ENCODE measurements at places on chromosomes 5 and 9. TPM values are rescaled to one million over a fixed set of nuclear protein-coding genes. Genes with fewer than 3 reads are reported as not detected.

GRCh38 chr9:118262191-118262590 lies 558.0 kb downstream of the TLR4 start:
- no peaks in the 10 kb centered on the region for H3K27me3 ChIP-seq
- no peaks in the 10 kb centered on the region for H3K4me1 ChIP-seq
- H3K27ac ChIP-seq = no peak overlapping the region
- H3K4me3 ChIP-seq = no peak overlapping the region

- H3K4me3 ChIP-seq = no peak overlapping the region
- no peak overlapping the region for H3K27ac ChIP-seq
- H3K36me3 ChIP-seq = no peaks in the 10 kb centered on the region
- no peak for DNase-seq
Observed at GRCh38 chr5:59745415-59745863, 148.1 kb downstream of the PDE4D start.

DNA sequence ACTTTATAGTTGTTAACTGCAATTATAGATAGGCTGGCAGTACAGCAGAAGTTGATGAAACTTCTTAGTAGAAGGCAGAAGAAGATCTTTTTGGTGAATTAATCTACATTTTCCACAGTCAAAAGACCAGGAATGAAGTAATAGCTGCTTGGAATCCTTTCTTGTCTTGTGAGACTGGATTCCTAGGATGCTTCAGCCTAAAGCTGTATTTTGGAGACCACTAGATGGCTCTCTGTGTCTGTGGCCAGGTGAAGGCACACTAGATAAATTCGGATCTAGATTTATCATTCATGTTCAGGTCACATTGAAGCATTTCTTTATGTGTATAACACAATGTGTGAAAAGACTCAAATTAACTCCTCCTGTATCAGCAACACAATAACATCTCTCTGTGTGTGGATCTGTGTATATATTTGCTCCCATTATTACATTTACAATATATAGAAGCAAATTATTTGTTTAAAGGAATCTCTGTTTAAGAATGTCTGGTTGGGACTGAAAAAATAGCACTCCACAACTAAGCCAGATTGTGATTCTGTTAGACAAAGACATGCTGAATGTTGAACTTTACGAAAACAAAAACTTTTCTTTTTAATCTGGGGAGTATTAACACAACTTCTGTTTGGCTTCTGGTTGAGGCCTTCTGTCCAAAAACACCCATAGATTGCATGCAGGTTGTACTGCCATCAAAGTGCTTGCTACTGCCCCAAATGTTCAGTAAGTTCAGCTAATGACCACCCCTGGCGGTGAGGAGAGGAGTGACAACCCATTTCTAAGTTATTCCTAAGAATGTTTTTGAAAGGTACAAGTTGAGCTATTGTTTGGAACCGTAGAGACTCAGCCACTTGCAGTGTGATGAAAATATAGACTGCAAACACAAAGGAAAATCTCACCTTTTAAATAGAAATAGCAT lies 10.6 kb downstream of the GRIN3A start:
- H3K27ac ChIP-seq = no peak overlapping the region
- peaks cover 10% of the 10 kb centered on the region for H3K27me3 ChIP-seq
- H3K36me3 ChIP-seq = no peaks in the 10 kb centered on the region
- H3K4me1 ChIP-seq = no peaks in the 10 kb centered on the region
- H3K4me3 ChIP-seq = no peak overlapping the region

DNA sequence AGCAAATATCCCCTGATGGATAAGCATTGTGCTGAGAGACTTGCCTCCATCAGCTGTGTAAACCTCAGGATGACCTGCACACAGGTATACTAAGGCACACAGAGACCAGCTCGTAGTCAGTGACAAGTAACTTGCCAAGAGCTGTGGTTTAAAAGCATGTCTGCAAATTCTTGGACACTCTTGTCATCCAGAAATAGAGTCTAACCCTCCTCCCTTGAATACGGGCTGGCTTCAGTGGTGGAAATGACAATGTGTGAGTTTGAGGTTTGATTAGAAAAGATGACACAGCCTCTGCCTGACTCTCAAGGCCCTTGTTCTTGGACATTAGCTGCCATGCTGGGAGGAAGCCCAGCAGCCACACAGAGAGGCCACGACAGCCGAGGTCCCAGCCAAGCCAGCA lies 114.4 kb downstream of the GADD45G start:
- H3K27ac ChIP-seq = no peak overlapping the region
- H3K4me3 ChIP-seq = no peak overlapping the region
- peaks cover 14% of the 10 kb centered on the region for H3K4me1 ChIP-seq
- H3K27me3 ChIP-seq = no peaks in the 10 kb centered on the region

GRCh38 chr9:98583417-98583816 lies 125.3 kb downstream of the GABBR2 start:
- H3K27me3 ChIP-seq = peaks cover 10% of the 10 kb centered on the region
- H3K27ac ChIP-seq = no peak overlapping the region
- DNase-seq = no peak
- no peaks in the 10 kb centered on the region for H3K4me1 ChIP-seq

TEK gene
- not detected for total RNA-seq

- no peak overlapping the region for H3K27ac ChIP-seq
- H3K4me1 ChIP-seq = peaks cover 8% of the 10 kb centered on the region
- H3K4me3 ChIP-seq = no peak overlapping the region
- peaks cover 17% of the 10 kb centered on the region for H3K27me3 ChIP-seq
- no peak for DNase-seq
Observed at GRCh38 chr5:157665467-157666070, 5.8 kb upstream of the C5orf52 start.

DNA sequence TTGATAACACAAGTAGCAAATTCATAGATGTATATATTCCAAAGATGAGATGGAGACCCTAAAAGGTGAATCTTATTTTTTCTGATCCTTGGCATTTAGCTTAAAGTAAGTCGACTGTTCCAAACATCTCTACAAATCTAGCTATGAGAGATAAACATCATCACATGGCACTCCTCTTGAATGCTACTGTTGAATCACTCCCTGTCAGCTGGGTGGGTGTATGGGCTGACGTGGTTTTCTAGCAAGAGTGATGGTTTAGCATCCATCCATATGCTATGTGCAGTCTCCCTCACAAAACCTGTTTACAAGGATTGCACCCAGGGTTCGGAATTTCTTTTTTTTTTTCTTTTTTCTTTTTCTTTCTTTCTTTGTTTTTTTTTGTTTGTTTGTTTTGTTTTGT lies 13.8 kb downstream of the ACO1 start:
- no peaks in the 10 kb centered on the region for H3K36me3 ChIP-seq
- DNase-seq = no peak
- no peaks in the 10 kb centered on the region for H3K4me1 ChIP-seq
- no peaks in the 10 kb centered on the region for H3K27me3 ChIP-seq

ARHGEF28 gene
- total RNA-seq = not detected

- peaks cover 18% of the 10 kb centered on the region for H3K27me3 ChIP-seq
- no peaks in the 10 kb centered on the region for H3K4me1 ChIP-seq
- no peak overlapping the region for H3K27ac ChIP-seq
- no peak overlapping the region for H3K4me3 ChIP-seq
Observed at GRCh38 chr5:90359073-90359920, 50.3 kb downstream of the CETN3 start.

KIAA1958 gene
- total RNA-seq = 7.6 TPM

DNA sequence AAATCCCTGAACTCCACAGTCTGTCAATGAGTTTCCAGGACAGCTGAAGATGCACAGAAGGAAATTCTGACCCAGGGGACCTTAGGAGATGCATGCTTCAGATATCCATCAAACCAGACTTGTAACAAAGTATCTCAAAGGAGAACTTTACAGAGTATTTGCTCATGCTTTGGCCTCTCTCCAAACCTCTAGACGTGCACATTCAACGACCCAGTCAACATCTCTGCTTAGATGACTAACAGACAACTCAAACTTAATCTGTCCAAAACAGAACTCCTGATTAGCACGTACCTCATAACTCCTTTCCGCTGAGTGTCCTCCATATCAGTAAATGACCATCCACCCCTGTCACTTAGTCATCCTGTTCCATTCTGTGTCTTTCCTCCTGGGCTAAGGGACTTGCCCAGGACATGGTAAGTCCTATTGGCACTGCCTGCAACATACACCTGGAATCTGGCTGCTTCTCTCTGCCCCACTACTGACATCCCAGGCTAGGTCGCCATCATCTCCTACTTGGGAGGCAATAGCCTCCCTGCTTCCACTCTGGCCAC lies 107.4 kb downstream of the LMNB1 start:
- H3K27me3 ChIP-seq = no peaks in the 10 kb centered on the region
- no peaks in the 10 kb centered on the region for H3K4me1 ChIP-seq
- H3K4me3 ChIP-seq = no peak overlapping the region

DNA sequence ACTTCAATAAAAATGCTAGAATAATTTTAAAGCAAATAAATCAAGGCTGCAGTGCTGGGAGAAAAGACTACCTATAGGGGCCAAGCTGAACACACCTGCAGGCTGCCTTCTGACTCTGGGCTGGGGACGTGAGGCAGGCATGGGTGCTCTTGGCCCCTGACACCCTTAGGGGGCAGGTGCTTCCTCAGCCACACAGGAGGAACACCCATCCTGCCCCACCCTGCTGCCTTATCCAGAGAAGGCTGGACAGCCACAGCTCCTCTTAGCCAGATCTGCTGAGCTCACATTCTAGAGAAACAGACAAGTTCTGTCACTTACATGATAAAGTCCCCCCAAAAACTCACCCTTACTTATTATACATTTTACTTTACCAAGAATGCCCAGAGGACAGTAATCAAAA lies 6.6 kb upstream of the LMX1B start:
- no peak overlapping the region for H3K27ac ChIP-seq
- H3K36me3 ChIP-seq = no peaks in the 10 kb centered on the region
- H3K27me3 ChIP-seq = peaks cover 54% of the 10 kb centered on the region
- no peak overlapping the region for H3K4me3 ChIP-seq

GRCh38 chr9:37251452-37251851 lies 131.1 kb downstream of the ZCCHC7 start:
- no peak overlapping the region for H3K4me3 ChIP-seq
- no peak for DNase-seq
- H3K36me3 ChIP-seq = peaks cover 40% of the 10 kb centered on the region
- H3K27me3 ChIP-seq = no peaks in the 10 kb centered on the region

- H3K4me1 ChIP-seq = peaks cover 13% of the 10 kb centered on the region
- no peak overlapping the region for H3K4me3 ChIP-seq
- H3K36me3 ChIP-seq = no peaks in the 10 kb centered on the region
- H3K27ac ChIP-seq = no peak overlapping the region
- peaks cover 16% of the 10 kb centered on the region for H3K27me3 ChIP-seq
- DNase-seq = no peak
Observed at GRCh38 chr5:142547445-142548380, 138.2 kb downstream of the FGF1 start.

GRCh38 chr9:82271106-82271561 lies 282.6 kb downstream of the SPATA31D1 start:
- no peaks in the 10 kb centered on the region for H3K4me1 ChIP-seq
- H3K4me3 ChIP-seq = no peak overlapping the region
- no peaks in the 10 kb centered on the region for H3K27me3 ChIP-seq
- no peak for DNase-seq

GNPDA1 gene
- total RNA-seq = 259 TPM

TAS2R1 gene
- total RNA-seq = not detected

GRCh38 chr5:54156577-54156976 lies 153.8 kb downstream of the ARL15 start:
- H3K36me3 ChIP-seq = peaks cover 4% of the 10 kb centered on the region
- H3K27me3 ChIP-seq = no peaks in the 10 kb centered on the region
- H3K4me1 ChIP-seq = no peaks in the 10 kb centered on the region

GRCh38 chr9:19286634-19287188 lies 56.2 kb downstream of the DENND4C start:
- no peak for DNase-seq
- H3K4me3 ChIP-seq = no peak overlapping the region
- H3K4me1 ChIP-seq = peaks cover 13% of the 10 kb centered on the region
- no peak overlapping the region for H3K27ac ChIP-seq
- peaks cover 5% of the 10 kb centered on the region for H3K36me3 ChIP-seq
- H3K27me3 ChIP-seq = no peaks in the 10 kb centered on the region

DNA sequence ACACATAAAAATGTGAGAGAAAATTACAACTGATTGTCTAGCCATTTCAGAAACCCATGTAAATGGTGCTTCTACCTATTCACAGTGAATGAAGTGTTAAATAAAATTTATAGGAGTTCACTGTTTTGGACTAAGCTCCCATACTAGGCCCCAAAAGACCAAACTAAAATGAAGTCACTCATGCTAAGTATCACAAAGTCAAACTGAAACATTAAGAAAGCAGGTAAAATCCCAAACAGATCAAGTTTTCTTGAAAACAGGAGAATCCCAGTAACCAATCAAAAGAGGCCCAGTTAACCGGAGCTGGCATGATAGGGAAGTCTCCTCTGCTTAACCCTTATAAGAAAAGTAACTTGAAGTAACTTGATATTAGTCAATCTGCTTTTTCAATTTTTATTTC lies 35.2 kb upstream of the MYOT start:
- no peak overlapping the region for H3K4me3 ChIP-seq
- no peak overlapping the region for H3K27ac ChIP-seq
- peaks cover 2% of the 10 kb centered on the region for H3K36me3 ChIP-seq

DNA sequence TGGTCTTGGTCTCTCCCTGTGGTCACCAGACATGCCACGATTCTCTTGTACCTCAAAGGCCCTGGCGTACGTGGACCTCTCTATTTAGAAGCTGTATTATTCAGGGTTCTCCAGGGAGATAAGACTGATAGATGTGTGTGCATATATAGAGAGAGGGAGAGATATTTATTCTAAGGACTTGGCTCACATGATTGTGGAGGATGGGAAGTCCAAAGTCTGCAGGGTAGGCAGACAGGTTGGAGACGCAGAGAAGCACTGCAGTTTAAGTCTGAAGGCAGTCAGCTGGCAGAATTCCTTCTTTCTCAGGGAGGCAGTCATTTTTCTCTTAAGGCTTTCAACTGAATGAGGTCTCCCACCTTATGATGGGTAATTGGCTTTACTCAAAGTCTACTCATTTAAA lies 16.3 kb downstream of the C9orf57 start:
- peaks cover 2% of the 10 kb centered on the region for H3K4me1 ChIP-seq
- H3K27me3 ChIP-seq = peaks cover 7% of the 10 kb centered on the region
- no peak overlapping the region for H3K4me3 ChIP-seq
- no peaks in the 10 kb centered on the region for H3K36me3 ChIP-seq

- no peaks in the 10 kb centered on the region for H3K36me3 ChIP-seq
- no peak overlapping the region for H3K4me3 ChIP-seq
Observed at GRCh38 chr9:22700171-22700570, 253.5 kb downstream of the DMRTA1 start.

MARCOL gene
- not detected for total RNA-seq

- H3K4me3 ChIP-seq = no peak overlapping the region
- no peak overlapping the region for H3K27ac ChIP-seq
- H3K36me3 ChIP-seq = peaks cover 13% of the 10 kb centered on the region
- no peak for DNase-seq
- no peaks in the 10 kb centered on the region for H3K27me3 ChIP-seq
- peaks cover 11% of the 10 kb centered on the region for H3K4me1 ChIP-seq
Observed at GRCh38 chr5:37553720-37554404, 174.7 kb downstream of the WDR70 start.

NR2F1 gene
- total RNA-seq = not detected

ARHGEF39 gene
- 28.9 TPM for total RNA-seq

PCSK5 gene
- total RNA-seq = 6.0 TPM

- DNase-seq = no peak
- H3K36me3 ChIP-seq = no peaks in the 10 kb centered on the region
- no peak overlapping the region for H3K4me3 ChIP-seq
- H3K27me3 ChIP-seq = peaks cover 3% of the 10 kb centered on the region
Observed at GRCh38 chr9:108621991-108622855, 233.6 kb downstream of the ACTL7B start.

GRCh38 chr9:70573308-70573707 lies 158.9 kb upstream of the KLF9 start:
- H3K4me1 ChIP-seq = peaks cover 12% of the 10 kb centered on the region
- DNase-seq = no peak
- no peak overlapping the region for H3K4me3 ChIP-seq
- H3K27ac ChIP-seq = no peak overlapping the region

ZDHHC21 gene
- 3.8 TPM for total RNA-seq

Measured in activated naive CD4-positive, alpha-beta T cell treated with anti-CD3 and anti-CD28 coated beads for 36 hours (primary cell).